ENCODE measurements at places on chromosomes 3 and 15.

DNA sequence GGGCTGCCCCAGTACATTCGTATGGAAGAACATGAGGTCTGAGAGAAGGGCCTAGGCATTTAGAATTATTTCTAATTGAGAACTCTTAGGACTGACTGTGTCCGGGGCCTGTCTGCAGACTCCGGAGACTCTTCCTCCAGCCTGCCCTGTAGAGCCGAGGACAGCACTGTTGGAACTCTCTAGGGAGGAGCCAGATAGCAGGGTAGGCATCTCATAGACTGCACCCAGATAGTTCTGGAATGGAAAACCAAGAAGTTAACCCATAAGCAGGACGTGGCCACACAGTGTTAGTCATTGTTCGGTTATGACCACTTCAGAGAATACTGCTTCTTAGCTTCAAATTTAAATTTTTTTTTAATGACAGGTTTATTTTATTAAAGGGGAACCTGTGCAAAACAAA lies 59.5 kb downstream of the SNRK start:
- no peak for DNase-seq

DNA sequence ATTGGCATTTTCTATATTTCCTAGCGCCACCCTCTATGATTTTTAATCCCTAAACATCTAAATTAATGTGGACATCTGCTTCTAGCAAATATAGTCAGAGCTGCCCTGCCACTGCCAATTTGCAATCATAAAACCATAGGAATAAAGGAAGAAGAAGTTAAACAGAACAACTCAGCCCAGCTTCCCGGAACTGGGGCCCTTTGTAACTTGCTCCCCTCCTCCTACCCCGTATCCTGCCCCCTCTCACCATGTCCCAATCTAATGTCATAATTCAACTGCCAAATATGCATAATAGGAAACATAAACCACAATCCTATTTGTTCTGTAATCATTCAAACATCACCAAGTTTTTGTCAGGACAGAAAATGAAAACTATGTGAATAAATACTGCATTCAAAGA lies 74.4 kb upstream of the ACP3 start:
- DNase-seq = no peak

DNA sequence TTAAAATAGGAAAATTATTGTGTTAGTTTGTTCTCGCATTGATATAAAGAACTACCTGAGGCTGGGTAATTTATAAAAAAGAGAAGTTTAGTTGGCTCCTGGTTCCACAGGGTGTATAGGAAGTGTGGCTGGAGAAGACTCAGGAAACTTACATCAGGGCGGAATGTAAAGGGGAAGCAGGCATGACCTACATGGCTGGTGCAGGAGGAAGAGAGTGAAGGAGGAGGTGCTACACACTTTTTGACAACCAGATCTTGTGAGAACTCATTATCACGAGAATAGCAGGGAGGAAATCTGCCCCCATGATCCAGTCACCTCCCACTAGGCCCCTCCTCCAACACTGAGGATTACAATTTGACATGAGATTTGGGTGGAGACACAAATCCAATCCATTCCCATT lies 490.7 kb downstream of the RBMS3 start:
- DNase-seq = no peak

GRCh38 chr3:125624341-125624740 lies 29.0 kb upstream of the OSBPL11 start:
- no peak for DNase-seq

- DNase-seq = peak; percentile 2
Observed at GRCh38 chr3:41681479-41681878, 280.4 kb downstream of the ULK4 start.

DNA sequence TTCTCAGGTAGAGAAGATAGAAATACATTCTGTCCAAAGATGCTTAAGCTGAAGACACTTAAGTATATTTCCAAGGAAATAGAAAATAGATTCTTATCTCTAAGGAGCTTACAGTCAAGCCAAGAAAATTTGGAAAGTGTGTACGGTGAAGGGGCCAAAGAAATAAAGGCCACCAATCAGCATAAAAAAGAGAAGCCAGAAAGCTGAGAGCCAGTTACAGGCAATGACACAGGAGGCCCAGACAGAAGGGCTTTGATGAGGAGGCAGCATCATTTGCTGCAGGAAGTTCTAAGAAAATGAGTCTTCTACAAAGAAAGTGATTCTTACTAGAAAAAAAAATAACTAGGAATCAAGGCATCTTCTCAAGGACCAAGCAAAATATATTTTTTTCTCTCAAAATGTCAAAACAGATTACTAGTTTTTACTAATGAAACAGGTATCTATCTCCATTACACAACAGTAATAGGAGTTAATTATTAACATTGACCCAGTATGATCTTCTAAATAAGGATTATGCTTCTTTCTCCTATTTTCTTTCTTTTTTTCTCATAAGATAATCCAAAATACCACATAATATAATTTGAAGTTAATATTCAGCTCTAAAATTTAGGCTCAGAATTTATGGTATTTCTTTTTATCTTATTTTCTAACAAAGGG lies 82.1 kb upstream of the PHLDB2 start:
- no peak for DNase-seq

DNA sequence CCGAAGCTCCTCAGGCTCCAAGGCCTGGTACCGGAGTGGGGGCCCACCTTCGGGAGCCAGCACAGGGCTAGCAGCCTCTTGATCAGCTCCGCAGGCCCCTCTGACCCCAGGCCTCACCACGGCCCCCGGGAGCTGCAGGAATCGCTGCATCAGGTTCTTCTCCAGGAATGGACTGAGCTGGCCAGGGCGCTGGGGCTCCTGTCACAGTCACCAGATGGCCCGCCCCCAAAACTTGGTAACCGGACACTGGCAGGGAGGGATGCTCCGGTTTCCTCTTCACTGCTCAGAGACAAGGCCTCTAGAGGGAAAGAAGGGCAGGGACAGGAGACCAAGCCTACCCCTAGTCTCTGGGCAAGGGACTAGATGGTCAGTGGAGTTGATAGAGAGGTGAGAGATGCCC lies 9.9 kb downstream of the AP3B2 start:
- DNase-seq = no peak

DNA sequence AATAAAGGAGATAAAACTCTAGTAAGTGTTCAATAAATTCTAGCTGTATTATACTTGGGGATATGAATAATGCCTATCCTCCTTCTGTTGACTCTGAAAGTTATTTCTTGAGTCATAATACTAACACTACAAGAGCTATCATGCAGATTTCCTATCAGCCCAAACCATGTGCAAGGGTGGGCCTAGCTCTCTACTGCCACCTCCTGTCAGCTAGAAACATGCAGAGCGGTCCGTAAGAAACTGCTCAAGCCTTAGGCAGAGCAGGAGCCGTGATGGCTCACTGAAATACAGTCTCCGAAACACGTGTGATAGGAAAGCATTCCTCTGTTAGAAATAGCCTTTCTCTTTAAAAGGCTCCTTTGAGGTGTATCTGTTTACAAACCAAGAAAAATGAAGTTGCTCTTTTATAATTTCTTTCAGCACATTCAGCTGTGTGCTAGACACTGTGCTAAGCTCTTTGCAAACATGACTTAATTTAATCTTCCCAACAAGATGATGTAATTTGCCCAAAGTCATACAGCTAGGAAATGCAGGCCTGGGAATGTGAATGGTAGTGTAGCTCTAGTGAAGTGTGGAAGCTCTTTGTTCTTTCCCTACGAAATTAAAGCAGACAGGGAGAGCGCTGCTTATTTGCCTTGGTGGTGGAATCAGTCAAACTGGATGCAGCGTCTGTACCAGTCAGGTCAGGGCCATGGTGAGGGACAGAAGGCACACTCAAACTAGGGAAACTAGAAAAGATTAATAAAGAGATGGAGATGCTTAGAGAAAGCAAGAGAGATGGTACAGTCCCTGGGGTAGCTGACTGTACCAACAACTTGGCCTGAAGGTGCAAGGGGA lies 43.1 kb downstream of the MTHFS start:
- DNase-seq = peak; percentile 91

GRCh38 chr3:24272875-24273274 lies 221.8 kb downstream of the THRB start:
- DNase-seq = no peak

DNA sequence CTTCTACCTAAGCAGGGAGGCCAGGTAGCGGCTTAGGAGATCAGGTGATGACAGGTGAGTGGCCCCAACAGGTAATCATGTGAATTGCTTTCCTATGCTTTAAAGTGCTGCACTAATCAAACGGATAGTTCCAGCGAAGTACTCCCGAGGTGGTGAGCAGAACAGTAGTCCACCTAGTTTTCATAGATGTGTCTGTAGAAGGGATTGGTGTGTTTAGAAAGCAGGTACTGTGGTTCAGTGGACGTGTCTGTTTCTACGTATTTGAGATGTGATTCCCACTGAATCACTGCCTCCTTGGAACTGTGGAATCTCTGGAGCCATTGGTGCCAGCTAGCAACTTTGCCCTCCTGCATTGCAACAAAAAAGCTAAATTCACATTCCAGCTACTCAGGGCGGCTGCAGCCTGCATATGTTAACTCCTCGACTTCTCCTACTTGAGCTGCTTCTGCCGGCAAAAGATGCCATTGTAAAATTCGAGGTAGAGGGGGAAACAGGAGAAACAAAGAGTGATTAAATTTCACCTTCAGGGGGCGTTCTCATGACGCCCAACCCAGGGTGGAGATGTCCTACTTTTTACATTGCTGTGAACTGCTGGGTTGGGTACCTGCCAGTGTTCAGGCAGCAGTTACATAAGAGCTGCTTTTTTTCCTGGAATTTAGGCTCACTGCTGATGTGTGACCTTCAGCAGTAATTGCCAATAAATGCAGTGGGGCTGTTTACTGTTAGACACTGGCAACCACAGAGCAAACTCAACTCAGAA lies 227.3 kb downstream of the ITPR1 start:
- no peak for DNase-seq

DNA sequence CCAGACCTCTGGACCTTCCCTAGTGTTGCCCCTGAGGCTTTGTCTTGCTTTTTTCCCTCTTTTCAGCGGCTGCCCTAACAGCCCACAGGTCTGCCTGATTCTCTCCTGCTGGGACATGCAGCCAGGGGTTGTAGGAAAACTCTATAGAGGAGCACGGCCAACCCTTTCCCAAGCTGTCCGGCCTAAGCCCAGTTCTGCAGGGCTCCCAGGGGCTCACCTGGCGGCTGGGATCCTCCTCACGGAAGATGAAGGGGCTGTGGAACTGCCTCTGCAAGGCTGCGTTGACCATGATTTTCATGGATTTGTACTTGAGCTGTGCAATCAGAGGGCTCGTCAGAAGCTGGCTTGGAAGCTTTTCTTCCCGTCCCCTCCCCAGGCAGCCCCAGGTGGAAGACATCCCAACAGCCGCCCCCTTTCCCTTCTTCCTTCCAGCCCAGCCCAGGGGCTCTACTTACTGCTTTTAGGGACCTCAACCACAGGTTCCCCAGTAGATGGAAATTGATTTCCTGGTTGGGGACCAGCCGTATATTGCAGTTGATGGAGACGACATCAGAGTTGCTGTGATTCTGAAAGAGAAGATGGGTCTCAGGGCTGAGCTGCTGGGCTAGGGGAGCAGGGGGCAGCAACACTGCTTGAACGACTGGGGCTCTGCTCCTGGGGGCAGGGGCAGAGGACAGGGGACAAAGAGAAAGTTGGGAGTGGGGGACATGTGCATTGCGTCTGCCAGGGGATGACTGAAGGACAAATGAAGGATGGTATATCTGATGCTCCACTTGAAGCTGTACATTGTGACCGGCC lies 29.8 kb downstream of the FEM1B start:
- no peak for DNase-seq

- DNase-seq = no peak
Observed at GRCh38 chr15:99096894-99097426, 7.9 kb upstream of the SYNM start.

GRCh38 chr15:84033793-84034553 lies 201.6 kb upstream of the GOLGA6L4 start:
- DNase-seq = no peak

DNA sequence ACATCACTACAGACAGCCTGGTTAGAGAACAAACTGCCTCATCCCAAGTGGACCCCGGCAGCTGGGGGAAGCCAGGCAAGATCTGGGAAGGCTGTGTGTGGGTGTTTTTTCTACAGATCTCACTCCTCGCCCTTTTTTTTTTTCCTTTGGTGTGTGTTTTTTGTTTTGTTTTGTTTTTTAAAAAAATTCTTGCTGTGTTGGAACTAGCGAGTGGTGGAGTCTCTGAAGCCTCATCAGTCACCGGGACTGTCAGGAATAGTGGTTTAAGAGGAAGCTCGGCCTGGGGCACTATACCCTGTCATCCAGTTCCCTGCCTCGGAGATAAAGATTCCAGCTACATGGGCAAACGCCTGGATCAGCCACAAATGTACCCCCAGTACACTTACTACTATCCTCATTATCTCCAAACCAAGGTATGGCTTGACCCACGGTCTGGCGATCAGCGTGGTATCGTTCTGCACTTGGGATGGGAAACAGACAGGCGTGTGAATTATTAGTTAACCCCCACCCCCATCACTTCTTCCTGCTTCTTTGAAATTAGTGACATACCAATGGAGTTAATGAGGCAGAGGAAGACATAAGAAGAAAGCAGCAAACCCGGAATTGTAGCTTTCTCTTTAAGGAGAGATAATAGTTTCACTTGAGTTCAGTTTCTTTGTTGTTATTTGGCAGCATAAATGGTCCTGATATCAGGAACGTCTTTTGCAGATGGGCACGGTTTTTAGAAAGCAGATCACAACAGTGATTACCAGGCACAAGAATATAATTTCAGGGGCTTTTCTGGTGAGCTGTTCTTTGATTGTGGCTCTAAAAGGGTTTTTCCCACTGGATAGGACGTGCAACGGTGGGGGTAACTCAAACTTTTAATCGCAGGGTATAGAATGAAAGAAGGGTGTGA lies 722 bp downstream of the RBMS3 start:
- no peak for DNase-seq

GRCh38 chr3:64150623-64151207 lies 74.6 kb downstream of the PRICKLE2 start:
- no peak for DNase-seq

DNA sequence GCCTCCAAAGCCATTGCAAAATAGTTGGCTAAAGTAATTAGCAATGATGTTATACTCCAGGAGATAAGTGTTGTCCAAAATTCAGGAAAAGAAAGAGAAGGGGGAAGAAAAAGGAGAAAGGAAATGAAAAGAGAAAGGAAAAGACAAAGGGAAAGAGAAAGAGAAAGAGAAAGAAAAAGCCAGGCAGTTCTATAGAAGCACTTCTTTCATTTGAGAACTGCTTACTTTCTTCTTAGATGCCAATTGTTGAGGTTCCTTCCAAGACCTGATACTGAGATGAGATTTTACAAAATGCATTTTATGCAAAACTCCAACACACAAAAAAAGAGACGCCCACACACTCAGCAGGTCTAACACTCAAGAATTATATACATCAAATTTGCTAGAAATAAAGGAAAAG lies 298.4 kb downstream of the KCNH8 start:
- DNase-seq = no peak

- DNase-seq = no peak
Observed at GRCh38 chr3:153614563-153614962, 452.5 kb downstream of the RAP2B start.

- peak; percentile 49 for DNase-seq
Observed at GRCh38 chr3:129651435-129652202, 45.1 kb upstream of the PLXND1 start.
